ENCODE measurements at places on chromosomes 1 and 21.

DNA sequence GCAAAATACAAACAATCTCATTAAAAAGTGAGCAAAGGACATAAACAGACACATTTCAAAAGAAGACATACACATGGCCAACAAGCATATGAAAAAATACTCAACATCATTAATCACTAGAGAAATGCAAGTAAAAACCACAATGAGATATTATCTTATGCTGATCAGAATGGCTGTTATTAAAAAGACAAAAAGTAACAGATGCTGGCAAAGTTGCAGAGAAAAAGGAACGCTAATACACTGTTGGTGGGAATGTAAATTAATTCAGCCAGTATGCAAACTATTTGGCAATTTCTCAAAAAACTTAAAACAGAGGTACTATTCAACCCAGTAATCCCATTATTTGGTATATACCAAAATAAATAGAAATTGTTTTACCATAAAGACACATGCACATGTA, 32.2 kb upstream of the TNFSF18 start:
- DNase-seq = no peak

- DNase-seq = no peak
These were observed 210.6 kb downstream of the HLX start for GRCh38 chr1:221089803-221090202.

DNA sequence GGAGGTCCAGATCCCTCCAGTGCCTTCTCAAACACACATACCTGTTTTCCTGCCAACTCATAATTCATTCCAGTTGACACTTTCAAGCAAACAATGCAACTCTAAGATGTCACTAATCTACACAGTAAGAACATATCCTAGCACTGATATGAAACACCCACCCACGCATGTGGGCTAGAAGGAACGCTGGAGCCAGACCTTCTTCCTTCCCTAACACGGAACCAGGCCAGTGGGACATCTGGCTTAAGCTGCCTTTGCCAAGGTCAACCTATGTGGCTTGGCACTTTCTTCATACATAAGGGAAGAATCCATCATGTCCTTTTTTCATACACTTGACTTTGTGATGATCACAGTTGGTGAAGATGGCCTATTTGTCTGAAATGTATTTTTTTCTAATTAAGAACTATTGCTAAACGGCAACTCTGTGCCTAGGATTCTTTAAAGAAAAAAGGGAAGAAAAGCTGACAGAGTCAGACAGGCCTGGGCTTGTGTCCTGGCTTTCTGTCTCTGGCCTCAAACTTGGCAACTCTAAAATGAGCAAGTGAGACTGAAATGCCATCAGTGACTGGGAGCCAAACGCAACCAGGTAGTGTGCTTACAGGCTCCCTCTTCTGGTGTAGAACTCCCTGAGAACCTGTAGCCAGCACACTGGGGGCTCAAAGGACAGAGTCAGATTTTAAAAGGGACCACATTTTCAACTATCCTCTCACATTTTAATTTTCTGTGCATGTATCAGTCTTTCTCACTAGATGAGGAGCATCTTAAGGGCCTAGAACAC, 92.6 kb upstream of the BEND5 start:
- DNase-seq = no peak

DNA sequence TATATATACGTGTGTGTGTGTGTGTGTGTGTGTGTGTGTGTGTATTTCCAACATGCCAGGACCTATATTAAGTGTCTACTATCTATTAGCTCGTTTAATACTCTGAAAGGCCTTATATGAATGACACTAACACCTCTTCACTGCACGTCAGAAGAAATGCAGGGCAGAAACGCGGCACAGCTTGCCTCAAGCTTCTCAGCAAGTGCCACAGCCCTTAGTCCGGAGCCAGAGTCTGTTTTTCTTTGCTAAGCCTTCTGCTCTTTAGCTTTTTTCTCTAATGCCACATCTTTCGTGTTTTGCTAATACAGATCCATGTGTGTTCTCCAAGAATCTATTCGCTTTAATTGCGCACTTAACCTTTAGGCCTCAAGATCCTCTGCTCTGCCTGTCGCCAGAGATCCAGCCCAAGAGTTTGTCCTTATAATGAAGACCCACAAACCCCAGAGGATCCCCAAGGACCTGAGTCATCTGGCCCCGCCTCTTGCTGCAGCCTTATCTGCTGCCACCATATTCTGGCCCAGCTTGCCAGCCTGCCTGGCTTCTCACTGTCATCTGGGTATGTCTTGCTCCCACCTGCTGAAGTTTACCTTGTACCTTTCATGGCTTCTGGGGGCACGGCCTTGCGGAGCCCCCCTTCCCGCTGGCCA, 2.0 kb upstream of the TRIM58 start:
- no peak for DNase-seq

DNA sequence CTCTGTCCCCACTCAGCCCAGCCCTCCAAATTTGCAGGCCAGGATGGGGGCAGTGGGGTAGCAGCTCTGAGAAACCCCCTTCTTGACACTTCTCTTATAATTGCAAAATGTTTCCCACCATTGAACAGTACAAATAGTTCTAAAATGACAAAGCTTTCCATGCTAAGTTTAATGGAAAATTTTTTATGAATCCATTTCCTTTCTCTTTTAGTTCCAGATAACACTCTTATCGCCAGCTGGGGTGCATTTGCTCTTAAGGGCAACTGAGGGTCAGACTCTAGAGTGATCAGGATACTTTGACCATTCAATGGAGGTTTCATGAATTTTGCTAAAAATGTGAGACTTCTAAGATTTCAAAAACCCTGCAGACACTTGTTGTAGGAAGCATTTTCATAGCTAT, 29.9 kb downstream of the PIK3C2B start:
- DNase-seq = no peak

GRCh38 chr1:162856260-162856659, 4.7 kb downstream of the CCDC190 start:
- DNase-seq = no peak

- DNase-seq = no peak
These were observed 36.7 kb upstream of the LHX4 start for GRCh38 chr1:180193141-180194047.

GRCh38 chr1:16243936-16244649, 7.1 kb upstream of the CPLANE2 start:
- DNase-seq = peak; percentile 77

DNA sequence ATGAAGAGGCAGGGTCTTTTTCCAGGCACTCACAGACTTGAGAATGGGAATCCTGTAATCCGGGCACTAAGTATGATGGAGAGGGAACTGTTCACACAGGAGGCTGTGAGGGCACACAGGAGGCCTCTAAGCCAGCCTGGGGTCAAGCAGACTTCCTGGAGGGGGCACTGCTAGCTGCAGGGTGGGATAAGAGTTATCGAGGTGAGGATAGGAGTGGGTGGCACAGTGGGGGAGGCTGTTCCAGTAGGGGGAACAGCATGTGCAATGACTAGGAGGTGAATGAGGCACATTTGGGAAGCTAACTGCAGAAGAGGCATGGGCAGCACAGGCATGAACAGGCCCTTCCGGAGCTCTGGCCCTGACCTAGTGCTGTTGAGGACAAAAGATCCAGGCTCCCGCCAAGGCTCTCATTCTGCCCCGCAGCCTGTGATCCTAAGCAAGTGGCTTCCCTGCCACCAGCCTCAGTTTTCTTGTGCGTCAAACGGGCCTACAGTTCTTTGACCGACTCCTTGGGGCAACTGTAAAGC, 216.7 kb downstream of the TRABD2B start:
- no peak for DNase-seq
